Kidney epithelial cell (primary cell): ENCODE measurements at places on chromosomes 2 and 18. TPM values are rescaled to one million over a fixed set of nuclear protein-coding genes. Genes with fewer than 3 reads are reported as not detected.

CDCA7 gene
- total RNA-seq, result 5.6 and 9.6 TPM in 2 replicates

- no peak for DNase-seq
These were observed 1.0 kb upstream of the B3GNT7 start for GRCh38 chr2:231394211-231395141.

GRCh38 chr18:37251679-37252078 is 313.9 kb downstream of the CELF4 start:
- DNase-seq, result no peak

DNA sequence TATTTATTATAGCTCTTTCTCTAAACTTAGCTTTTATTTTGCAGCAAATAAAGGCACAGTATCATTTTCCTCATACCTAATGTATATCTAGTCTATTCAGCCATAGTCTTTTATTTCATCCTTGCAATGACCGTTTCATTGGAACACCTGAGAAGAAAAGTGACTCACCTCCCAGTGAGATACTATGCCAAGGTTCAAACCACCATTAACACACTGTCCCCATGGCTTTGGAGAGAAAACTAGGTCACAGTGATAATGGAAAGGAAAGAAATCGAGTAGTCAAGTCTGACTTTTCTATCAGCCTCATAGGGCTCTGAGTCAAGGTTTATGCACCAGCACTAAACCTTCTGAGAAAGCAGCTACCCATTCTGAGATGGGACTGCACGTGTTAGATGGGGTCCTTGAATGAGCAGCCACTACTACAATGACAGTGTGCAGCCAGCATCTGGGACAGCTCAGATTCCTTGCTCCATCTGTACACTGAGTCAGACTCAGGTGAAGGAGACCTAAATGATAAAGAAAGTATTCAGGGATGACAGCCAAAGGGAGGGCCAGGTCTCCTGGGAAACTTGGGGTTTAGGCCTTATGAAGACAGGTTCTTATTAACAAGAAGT is 971.1 kb upstream of the ACVR2A start:
- no peak for DNase-seq
